Bronchial epithelial cell (primary cell): ENCODE measurements at places on chromosomes 12 and 14. TPM values are rescaled to one million over a fixed set of nuclear protein-coding genes. Genes with fewer than 3 reads are reported as not detected.

The DAO gene
- not detected in 2 replicates for total RNA-seq

- peak; percentile 67 for DNase-seq
Measured at GRCh38 chr14:74846968-74847665, 28.8 kb downstream of the PROX2 start.

- no peak for DNase-seq
Measured at GRCh38 chr12:8493084-8493483, 20.2 kb upstream of the CLEC4D start.

The SLC10A1 gene
- not detected in 2 replicates for total RNA-seq

The PRH2 gene
- total RNA-seq, result 0.38 TPM in 1 of 2 replicates, not detected in the other

DNA sequence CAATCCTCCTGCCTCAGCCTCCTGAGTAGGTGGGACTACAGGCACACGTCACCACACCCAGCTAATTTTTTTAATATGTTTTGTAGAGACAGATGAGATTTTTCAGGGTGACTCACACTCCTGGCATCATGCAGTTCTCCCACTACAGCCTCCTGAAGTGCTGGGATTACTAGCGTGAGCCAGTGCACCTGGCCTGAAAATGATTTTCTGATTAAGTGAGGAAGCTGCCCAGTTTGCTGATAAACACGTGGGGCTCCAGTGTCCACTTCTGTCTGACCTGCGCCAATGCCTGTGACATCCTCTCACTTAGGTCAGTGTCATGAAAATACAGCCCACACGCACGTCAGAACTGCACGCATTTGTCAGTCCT is 37.0 kb upstream of the SFSWAP start:
- DNase-seq, result peak; percentile 48

GRCh38 chr14:104335176-104335575 is 196.8 kb downstream of the KIF26A start:
- DNase-seq, result no peak

GRCh38 chr12:32448586-32448985 is 49.2 kb downstream of the FGD4 start:
- peak; percentile 60 for DNase-seq
